Testis (tissue), 5 donors: ENCODE measurements at places on chromosomes 7 and 10.

DNA sequence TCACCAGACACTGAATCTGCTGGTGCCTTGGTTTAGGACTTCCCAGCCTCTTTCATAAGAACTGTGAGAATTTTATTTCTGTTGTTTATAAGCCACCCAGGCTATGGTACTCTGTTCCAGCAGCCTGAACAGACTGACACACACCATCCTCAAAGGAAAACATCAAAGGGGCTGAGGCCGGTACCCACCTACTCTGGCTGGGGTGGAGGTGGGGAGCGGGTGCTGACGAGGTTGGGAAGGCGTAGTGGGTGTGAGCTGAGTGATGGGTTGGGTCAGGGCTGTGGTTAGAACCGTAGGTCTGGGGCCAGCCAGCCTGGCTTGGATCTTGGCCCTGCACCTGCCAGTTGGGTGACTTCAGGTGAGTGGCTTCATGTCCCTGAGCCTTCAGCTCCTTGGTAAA is 136.3 kb downstream of the SH3PXD2A start:
- no peak for DNase-seq

GRCh38 chr10:114359041-114359952 is 45.0 kb downstream of the AFAP1L2 start:
- no peak for DNase-seq

- DNase-seq = no peak
Observed at GRCh38 chr7:112791465-112792168, 1.4 kb upstream of the TMEM168 start.

- no peak for DNase-seq
Observed at GRCh38 chr7:8205031-8205387, 57.0 kb downstream of the ICA1 start.

- DNase-seq = no peak
Observed at GRCh38 chr10:44886966-44887365, 24.2 kb upstream of the TMEM72 start.

- peak; percentile 42 for DNase-seq
Observed at GRCh38 chr10:90787393-90788198, 70.2 kb downstream of the HTR7 start.

- DNase-seq = peak; percentile 73
Observed at GRCh38 chr7:120996333-120996987, 7.9 kb downstream of the CPED1 start.

GRCh38 chr7:151246851-151247580 is 1.5 kb downstream of the SMARCD3 start:
- DNase-seq = no peak

DNA sequence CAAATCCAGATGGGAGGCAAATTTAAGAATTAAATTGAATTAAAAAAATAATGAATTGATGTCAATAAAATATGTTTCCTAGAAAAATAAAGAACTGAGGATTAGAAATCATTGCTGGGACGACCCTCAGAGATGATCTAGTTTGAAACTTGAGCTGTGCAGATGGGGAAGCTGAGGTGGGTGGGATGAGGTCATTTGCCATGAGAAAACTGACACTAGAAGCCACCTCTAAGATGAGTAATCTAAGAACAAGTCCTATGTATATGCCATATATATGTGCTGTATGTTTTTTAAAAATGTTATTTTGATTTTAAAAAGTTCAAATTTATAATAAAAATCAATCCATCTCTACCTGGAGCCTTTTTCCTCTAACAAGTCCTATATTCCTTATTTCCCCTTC is 135.7 kb downstream of the RSU1 start:
- no peak for DNase-seq

- DNase-seq = no peak
Observed at GRCh38 chr10:7824251-7824650, 5.9 kb downstream of the TAF3 start.

- DNase-seq = peak; percentile 89
Observed at GRCh38 chr10:30190577-30191552, 131.5 kb upstream of the JCAD start.

DNA sequence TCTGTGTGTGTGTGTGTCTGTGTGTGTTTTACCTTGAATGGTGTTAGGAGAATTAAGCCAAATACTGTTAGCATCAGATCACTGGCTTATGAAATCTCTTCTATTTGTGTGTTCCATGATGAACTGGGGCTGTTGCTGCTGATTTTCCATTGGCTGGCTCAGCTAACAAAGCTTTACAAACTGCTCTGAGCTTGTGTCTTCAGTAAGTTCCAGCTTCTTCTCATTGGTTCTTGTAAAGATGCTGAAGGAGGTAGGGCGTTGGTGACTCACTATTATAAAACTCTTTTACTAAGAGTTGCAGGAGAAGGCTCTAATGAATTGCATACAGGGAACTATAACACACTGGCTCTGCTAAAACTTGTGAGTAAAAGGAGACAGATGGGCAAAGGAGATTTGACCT is 136.4 kb upstream of the PRKCQ start:
- DNase-seq = no peak

- DNase-seq = no peak
Observed at GRCh38 chr7:74395745-74396311, 57.9 kb upstream of the GTF2IRD1 start.

DNA sequence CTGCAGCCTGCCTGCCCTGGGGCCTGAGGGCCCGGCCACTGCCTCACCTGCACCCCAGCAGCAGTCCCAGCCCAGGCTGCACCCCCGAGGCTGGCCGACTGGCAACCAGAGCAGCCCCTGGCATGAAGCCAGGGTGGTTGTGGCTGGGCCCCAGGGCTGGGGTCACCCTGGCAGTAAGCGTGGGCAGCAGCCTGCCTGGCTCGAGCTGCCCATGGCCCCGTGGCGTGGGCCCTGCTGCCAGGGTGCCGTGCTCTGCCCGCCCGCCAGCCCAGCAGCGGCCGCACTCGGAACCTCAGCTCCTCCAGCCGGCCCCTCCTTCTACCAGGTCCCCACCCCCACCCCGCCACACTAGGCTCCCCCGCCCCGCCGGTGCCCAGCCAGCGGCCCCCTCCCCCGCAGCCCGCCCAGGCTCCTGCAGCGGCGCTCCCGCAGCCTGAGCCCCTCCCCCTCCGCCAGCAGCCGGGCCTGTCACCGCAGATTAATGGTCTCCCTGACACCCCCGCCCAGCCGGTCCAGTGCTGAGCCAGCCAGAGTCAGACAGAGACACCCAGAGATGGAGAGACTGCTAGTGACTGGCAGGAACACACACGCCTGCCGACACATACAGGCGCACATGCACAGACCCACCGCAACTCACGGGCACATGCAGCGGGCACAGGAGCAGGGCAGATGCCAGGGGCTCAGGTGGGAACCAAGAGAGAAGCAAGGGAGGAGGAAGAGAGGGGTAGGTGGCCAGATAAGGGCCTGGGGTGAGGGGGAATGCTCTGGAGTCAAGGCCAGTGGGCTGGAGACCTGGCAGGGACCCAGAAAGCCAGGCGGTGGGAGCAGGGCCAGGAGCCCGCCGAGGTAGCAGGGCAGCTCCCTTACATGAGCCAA is 22.4 kb downstream of the KCNH2 start:
- peak; percentile 89 for DNase-seq

DNA sequence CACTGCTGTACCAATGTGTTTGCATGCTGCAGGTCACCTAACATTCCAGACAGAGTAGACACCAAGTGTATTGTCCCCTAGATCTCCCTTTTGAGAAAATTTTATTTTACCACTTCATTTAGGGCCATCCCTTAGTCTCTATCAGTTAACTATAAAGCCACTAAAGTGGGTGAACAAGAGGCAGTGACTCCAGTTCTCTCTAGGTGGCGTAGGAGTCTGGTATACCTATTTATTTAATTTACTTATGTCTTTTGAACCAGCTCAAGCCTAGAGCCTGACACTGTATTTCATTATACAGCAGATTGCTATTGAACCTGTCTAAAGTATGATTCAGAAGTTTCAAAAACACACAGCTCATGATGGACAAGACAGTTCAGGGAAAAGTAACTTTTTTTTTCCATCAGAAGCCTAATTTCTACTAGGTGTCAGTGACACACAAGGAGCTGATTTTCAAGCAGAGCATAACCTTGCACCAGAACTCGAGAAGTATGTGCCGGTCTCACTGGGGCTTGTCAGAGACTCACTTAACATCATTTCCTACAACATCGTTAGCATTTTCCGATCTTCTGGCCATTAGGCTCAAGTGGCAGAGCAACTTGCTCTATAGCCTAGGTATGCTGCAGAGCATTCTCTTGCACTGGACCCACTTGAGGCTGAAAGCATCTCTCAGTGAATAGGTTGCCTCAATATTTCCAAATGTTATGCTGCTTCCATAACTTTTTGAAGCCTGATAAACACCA is 175.4 kb downstream of the CDC14C start:
- no peak for DNase-seq

GRCh38 chr10:95477175-95477520 is 84.0 kb downstream of the SORBS1 start:
- no peak for DNase-seq

DNA sequence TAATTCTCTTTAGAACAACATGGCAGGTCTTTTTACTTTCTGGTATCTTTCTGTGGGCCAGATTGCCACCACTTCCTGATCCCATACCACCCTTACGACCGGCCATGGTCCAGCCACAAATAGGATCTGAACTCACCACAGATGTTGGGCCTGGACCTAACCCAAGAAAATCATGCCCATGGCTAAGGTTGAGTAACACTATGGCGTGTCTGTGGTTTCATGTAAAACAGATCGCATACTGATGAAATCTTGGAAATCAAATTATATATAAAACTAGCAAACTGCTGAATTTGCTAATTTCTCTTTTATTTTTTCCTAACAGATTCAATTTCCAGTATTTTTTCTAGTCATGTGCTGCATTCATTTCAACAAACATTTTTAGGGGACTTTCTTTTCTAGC is 77.2 kb downstream of the CH25H start:
- peak; percentile 23 for DNase-seq

GRCh38 chr7:42456267-42456666 is 219.3 kb upstream of the GLI3 start:
- DNase-seq = no peak

DNA sequence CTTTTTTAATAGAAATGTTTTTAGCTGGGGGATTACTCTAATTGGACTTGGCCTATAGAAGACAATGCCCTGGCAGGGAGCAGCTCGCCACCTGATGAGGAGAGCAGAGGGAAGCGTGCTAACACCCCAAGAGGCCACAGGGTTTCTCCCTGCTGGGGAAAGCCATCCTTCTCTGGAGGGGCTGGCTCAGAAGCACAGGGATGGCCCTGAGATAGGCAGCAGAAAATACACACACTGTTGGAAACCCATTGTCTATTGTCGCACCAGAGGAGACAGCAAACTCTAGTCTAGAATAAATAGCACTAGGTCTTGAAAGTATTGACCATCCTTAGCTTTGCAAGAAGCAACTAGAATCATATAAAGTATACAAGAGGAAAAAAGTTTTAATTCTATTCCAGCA is 5.4 kb downstream of the COBL start:
- no peak for DNase-seq

DNA sequence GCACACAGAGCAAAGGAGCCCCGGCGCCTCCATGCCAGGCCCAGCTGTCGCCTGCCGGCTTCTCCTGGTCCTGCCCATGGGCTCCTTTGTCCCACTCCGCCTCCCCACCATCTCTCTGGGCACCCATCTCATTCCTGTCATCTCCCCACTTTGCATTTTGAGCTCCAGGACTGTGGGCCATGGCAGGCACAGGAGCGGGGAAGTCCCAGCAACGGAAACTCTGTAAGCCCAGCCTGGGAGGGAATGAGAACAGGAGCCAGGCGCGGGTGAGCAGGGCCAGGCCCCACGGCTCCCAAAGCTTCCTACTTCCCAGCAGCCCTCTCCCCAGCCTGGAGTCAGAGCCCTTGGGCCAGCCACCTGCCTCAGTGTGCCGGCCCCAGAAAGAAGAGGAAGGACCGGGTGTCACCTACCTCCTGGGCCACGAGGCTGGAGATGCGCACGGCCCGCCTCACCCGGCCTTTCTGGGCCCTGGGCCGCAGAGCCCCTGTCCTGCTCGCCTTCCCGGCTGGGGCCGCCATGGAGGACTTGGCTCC is 23.1 kb downstream of the KCNH2 start:
- DNase-seq = no peak

DNA sequence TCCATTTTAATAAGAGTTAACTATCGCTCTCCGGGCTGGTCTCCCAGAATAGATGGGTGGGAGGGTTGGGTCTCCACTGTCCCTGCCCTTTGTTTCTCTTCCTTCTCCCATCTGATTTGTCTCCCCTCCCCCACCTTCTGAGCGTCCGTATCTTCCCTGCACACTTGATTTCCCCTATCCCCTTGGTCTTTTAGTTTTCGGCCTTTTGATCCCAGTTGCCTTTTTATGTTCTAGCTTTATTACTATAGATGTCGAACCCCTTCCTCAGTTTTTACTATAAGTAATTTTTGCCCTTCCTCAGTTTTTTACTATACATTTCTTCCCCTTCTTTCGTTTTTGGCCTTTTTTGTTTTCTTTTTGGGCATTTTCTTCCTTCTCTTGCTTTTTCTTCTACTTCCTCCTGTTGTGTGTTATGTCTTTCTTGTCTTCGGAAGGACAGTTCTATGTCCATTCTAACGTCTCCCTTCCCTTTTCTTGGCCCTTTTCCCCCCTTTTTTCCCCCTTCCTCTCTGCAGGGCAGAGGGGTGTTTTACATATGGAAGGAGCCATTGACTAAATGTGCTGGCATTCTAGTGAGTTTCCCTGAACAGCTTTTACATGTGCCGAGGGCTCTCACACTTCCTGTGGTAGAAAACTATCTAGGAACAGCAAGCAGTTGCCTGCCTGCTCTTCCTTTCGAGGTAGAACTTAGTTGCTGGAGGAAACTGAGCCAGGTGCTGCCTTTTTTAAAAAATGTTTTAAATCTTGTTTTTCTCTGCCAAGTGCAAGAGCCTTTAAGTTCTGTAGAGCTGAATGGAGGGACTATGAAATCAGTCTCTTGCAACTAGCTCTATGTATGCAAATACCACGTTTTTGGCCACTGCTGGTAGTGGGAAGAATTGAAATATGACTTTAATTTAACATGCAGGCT is 2.8 kb downstream of the TET1 start:
- DNase-seq = no peak

DNA sequence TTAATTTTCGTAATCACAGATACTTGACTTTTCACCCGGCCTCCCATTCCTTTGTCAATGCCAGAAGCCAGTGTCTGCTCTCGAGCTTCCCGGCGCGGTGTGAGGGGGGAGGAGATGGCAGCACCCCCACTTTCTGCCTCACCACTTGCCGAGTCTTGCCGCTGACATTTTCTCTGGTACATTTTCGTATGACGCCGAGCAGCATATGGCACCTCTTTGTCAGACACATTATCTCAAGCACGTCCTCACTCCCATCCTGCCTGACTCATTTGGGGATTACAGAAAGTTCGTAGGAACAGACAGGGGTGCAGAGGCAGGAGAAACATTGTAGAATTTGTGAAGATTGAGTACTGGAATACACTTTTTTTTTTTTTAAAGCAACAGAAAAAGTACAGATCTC is 60.8 kb upstream of the SORCS3 start:
- no peak for DNase-seq

GRCh38 chr7:153061910-153062528 is 302.5 kb downstream of the ACTR3B start:
- peak; percentile 40 for DNase-seq
